ENCODE measurements at places on chromosomes 13 and 19. TPM values are rescaled to one million over a fixed set of nuclear protein-coding genes. Genes with fewer than 3 reads are reported as not detected.

- DNase-seq: no peak
Measured at GRCh38 chr19:18390065-18390907, 4.3 kb downstream of the GDF15 start.

Gene CPAMD8
- polyA plus RNA-seq: not detected

- DNase-seq: no peak
Measured at GRCh38 chr13:64052521-64052920, 2636.9 kb upstream of the PCDH20 start.

GRCh38 chr19:23706657-23707056, 19.6 kb upstream of the ZNF675 start:
- no peak for DNase-seq

DNA sequence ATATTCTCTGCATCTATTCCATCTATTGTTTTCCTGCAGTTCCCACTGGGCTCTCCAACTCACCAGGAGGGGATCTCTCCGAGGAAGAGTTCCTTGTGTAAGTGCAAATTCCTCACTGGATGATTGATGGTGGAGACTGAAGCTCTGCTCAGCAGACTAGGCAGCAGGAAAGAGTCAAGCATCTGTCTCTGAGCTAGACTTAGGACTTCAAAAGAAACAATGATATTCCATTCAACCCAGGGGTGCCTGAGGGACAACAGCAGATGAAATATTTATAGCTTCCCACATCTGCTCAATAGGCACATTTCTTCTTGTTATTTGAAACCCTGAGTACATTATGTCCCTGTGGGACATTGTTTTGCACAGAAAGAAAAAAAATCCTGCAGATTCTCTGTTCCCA, at the start of the genes OR7A5 and OR7C1:
TSS of gene OR7A5 (minus strand) at position 175 of the 400 bp plus-strand sequence. CDS start 6,944 bp downstream, outside the sequence.
TSS of gene OR7C1 (minus strand) at position 175 of the 400 bp plus-strand sequence. CDS start 35,049 bp downstream, outside the sequence.
- DNase-seq: no peak

GRCh38 chr13:42071672-42072419, 23.4 kb downstream of the DGKH start:
- no peak for DNase-seq

- no peak for DNase-seq
Measured at GRCh38 chr13:32969516-32969941, 46.7 kb upstream of the KL start.

Gene COL5A3
- not detected for polyA plus RNA-seq

DNA sequence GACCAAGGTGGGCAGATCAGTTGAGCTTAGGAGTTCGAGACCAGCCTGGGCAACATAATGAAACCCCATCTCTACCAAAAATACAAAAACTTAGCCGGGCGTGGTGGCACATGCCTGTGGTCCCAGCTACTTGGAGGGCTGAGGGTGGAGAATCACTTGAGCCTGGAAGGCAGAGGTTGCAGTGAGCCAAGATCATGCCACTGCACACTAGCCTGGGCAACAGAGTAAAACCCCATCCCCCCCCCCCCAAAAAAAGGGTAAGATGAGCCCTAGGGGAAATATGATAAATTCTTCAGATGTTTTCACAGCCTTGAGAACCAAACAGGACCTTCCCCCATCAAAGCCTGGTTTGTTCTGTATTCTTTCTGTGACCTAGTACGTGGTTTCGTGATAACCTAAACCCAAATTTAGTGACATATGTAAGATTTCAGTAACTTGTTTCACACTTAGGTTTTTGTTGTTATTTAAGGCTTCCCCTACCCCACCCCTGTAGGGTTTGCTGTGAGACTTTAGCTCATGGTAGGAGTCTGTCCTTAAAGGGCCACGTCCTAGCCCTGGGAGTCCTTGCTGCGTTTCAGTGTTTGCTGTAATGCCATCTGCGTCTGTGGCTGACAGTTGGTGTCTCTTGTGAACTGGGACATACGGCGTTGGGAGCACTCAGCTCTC, 49.6 kb downstream of the MYO9B start:
- DNase-seq: no peak

DNA sequence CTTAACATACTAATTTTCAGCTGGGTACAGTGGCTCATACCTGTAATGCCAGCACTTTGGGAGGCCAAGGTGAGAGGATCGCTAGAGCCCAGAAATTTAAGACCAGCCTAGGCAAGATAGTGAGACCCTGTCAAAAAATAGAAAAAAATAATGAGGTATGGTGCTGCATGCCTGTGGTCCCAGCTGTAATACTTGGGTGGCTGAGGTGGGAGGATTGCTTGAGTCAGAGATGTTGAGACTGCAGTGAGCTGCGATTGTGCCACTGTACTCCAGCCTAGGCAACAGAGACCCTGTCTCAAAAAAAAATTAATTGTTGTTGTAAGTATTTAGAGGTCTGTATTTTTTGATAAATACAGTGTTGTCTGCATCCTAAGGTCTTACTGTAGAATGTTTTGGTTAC, 66.8 kb downstream of the FNDC3A start:
- no peak for DNase-seq

GRCh38 chr13:49082653-49083536, 107.2 kb downstream of the FNDC3A start:
- DNase-seq: no peak

DNA sequence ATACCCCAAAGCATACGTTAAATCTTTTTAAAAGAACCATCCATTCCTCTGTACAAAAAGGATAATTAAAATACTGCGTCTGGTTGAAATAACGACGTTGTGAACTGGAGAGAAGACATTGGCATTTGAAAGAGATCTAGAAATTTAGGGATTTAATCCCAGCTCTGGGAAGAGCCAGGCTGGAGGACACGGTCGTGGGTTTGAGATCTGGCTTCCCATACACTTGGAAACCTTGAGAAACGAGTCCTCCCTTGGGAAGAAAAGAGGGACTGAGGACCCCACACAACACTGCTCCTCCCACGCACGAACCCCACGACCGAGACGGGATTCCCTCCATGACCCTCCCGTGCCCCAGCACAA, 625 bp downstream of the ZNF709 start:
- DNase-seq: no peak

Gene CEACAM3
- polyA plus RNA-seq: not detected

DNA sequence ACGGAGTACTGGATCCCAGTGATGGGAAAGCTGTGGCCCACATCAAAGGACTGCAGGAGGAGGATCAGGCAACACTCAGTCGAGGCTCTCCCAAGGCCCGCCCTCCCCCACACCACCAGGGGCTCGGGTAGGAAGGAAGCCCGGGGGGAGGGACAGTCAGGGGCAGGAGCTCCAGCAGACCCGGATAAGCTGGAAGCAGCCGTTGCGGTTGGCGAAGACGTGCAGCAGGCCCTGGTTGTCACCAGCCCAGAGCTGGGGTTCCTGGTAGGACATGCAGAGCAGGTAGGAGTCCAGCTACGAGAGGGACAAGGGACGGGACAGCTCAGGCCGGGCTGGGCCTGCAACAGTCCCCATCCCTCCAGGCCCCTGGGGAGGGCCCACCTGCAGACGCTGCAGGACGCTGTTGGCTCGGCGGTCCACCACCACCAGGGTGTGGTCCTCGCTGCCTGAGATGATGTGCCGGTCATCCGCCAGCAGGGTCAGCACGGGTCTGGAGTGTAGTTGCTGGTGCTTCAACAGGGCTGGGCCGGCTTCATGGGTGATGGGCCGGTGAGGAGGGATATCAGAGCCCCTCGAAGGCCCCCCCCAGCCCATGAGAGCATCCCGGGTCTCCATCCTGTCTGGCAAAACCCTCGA, 1.9 kb downstream of the GNG14 start:
- DNase-seq: no peak

GRCh38 chr13:55159765-55160164, 1981.0 kb upstream of the PRR20A start:
- DNase-seq: no peak

DNA sequence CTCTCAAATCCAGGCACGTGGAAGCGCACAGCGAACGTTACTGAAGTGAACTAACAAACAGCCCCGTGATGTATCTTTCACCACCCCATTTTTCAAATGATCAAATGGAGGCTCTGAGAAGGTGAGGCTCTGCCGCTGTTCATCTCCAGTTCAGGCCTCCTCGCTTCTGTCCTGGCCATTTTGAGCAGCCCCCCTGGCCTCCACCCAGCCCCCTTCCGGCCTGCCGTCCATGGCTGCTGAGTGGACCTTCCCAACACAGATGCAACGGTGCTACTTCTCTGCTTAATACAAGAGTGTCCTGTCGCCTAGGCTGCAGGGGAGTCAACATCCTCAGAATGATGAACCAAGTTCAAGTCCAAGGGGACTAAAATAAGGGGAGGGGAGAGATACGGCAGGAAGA, 9.7 kb downstream of the SYDE1 start:
- DNase-seq: no peak

DNA sequence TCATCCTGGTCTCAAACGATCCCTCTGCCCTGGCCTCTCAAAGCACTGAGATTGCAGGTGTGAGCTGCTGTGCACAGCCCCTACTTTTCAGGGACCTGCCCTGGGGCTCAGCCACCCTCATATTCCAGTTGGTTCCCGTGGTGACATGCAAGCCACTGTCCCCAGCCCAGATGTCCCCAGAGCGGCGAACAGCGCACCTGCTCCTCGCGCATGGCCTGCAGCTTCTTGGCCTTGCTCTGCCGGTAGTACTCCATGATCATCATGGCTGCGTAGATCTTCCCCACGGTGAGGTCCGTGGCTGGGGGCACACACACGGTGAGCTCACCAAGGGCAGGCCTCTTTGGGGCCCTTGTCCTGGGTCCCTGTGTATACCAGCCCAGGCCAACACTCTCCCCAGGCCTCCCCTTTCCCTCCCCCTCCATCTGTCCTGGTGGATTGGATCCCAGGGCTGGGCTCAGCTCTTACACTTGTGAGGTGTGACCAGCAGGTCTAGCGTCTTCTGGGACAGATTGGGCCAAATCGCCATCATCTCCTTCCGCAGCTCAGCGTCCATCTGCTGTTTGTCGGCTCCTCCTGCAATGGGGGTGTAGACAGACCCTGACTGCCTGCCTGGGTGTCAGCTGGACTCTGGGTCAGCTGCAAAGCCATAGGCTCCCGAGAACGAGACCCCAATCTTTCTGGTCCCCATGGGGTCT, 64.0 kb downstream of the IER2 start:
- DNase-seq: no peak

- no peak for DNase-seq
Measured at GRCh38 chr13:34578471-34578870, 363.6 kb upstream of the NBEA start.

Gene APC2
- polyA plus RNA-seq: 0.07 TPM

Gene CHAF1A
- polyA plus RNA-seq: 5.5 TPM

DNA sequence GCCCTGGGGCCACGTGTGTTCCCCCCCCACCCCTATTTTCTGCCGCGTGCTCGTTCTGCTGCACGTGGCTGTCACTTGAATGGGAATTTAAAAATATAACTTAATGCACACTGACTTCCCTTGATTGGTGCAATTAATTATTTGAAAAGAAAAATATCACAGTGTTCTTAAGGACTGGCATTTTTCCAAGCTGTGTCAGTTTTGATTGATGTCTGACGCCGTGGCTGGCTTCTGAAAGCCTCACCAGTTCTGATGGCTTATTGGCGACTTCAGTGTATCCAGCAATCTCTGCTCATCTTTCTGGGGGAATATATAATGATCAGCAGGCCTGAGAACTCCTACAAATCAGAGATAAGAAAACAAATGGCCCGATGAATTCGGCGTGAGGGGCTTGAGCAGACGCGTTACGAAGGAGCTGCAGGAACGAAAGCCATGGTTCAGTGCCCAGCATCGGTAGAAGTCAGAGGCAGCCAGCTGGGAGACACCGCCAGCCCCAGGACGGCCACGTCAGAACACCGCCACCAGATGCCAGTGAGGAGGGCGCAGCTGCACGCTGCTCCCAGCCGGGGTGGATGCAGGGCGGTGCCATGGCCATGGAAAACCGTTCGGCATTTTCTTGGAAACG, 111.2 kb downstream of the KDM4B start:
- no peak for DNase-seq

DNA sequence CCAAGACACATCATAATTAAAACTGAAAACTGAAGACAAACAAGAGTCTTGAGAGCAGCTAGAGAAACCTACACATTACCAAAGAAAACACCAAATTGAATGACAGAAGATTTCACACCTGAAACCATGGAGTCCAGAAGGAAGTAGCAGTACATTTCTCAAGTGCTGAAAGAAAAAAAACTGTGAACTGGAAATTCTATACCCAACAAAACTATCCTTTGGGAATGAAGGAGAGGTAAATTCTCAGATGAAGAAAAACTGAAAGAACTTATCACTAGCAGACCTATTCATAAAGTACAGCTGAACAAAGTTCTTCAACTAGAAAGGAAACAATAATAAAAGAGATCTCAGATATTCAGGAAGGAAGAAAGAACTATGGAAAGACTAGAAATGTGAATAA, 198.7 kb upstream of the ZNF507 start:
- no peak for DNase-seq

Gene APOE
- not detected for polyA plus RNA-seq

GRCh38 chr13:26895081-26895807, 134.7 kb upstream of the GPR12 start:
- no peak for DNase-seq

DNA sequence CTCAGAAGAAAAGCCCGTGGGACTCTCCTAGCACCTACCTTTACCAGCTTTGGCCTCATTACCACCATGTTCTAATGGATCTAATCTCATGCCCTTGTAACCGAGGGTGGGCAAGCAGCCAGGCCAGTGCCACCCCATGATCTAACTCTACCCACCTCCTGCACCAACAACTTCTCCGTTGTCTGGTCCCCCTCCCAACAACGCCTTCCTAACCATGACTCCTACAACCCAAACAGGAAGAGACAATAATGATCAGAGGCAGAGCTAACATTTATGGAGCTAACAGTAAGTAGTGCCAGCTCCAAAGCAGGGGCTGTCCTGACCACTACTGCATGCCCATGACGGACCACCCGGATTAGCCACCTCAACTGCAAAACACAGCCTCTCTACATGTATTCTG, 3.5 kb downstream of the USP12 start:
- no peak for DNase-seq

Gene MBD3L2
- polyA plus RNA-seq: not detected

Gene DMKN
- polyA plus RNA-seq: 1.0 TPM

Gene PSG7
- polyA plus RNA-seq: not detected

DNA sequence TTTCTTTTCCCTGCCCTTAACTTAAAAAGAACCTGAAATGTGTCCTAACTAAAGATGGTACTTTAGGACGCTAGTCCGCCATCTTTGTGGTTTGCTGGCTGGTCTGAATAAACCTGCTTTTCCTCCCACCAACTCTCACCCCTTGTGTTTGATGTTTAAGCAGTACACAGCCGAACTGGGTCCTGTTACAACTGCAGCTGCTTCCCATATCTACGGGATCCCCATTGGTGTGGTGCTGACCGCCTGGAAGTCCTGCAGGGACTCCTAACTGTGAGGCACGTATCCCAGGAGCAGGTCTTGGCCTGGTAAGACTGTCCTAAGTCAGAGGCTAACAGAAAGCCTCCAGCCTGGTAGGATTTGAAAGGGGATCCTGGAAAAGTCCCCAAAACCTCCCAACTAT, 40.9 kb upstream of the VSTM2B start:
- no peak for DNase-seq

Data from CD4-positive, CD25-positive, alpha-beta regulatory T cell (primary cell).